ENCODE measurements at places on chromosomes 11 and 22.
A peak's percentile ranks its signal among the peaks of the same experiment; 100 is the strongest.

GRCh38 chr11:65485920-65486219 lies 13.0 kb upstream of the MALAT1 start:
- no peak for DNase-seq

- DNase-seq, result no peak
These were observed 77.7 kb downstream of the C22orf31 start for GRCh38 chr22:28983788-28984441.

DNA sequence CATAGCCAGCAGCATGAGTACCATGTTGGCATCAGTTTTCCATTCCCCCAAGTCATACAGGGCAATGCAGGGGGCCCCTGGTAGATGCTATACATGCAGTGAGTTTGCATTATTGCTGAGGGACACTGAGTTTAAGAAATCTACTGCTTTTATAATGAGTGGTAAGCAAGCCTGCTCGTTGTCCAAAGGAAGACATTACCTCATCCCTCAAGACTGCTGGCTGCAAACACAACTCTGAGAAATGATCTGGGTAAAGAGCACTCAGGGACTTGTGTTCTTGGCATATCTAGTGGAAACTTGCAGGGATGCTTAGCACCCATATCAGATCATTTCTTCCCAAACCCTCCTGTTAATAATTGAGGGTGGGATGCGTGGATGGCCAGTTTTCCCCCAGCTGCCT lies 77.9 kb downstream of the CWC15 start:
- DNase-seq, result no peak

DNA sequence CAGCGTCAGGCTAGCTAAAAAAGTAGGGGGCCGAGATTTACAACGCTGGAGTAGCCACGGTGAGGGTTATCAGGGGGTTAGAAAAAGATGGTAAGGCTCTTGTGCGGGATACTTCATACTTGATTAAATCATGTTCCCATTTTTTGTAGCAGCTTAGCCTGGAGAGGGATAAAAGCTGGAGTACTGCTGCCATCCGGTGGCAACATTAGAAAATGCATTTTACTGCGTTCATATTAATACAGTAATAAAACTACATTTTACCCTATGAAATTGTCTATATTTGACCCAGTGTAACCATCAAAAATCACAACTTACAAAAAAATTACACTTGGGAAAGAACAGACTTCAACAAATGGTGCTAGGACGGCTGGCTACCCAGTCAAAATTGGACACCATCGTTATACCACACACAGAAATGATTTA lies 17.3 kb downstream of the RPUSD4 start:
- DNase-seq, result peak; percentile 50

GRCh38 chr11:4495487-4495886 lies 13.0 kb downstream of the OR52K1 start:
- DNase-seq, result no peak

DNA sequence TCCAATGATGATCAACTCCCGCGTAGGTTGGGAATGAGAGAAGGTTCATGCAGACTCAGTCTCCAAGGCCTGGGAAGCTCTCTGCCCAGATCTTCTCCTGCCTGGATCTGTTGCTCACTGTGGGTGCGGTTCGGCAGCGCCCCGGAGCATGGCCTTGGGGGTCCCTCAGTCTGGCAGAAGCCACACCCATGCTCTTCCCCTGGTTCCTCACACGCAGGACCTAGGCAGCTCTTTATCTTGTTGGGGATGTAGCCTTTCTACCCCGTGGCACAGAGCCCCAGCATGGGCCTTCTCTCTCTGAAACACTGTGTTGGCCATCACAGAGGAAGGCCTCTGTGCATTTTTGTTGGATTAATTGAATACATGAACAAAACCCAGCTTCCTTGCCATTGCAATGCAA lies 1461.6 kb downstream of the BRD1 start:
- no peak for DNase-seq

DNA sequence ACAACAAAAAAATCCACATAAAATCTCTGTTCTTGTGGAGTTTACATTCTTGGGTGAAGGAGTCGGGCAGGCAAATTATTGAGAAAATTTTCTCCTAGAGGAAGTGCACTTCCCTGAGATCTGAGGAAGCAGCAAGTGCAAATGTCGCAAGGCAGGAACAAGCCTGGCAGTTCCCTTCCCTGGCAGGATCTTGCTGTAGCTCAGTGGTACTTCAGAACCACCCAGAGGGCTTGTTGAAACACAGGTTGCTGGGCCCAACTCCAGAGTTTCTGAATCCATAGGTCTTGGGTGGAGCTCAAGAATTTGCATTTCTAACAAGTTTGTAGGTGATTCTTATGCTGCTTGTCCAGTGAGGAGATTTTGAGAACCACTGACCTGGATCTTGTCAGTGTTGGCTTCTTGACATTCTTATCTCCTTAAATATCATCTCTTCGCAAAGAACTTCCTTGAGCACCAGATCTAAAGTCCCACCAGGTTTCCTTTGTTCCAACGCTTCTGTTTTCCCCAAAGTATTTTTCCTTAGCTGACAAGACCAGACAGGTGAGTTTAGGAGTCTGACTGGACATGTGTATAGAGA lies 9.6 kb downstream of the QSER1 start:
- DNase-seq, result no peak

- no peak for DNase-seq
These were observed 11.7 kb downstream of the MIAT start for GRCh38 chr22:26669060-26669481.

GRCh38 chr11:64800303-64801157 lies 2.5 kb downstream of the MAP4K2 start:
- no peak for DNase-seq

DNA sequence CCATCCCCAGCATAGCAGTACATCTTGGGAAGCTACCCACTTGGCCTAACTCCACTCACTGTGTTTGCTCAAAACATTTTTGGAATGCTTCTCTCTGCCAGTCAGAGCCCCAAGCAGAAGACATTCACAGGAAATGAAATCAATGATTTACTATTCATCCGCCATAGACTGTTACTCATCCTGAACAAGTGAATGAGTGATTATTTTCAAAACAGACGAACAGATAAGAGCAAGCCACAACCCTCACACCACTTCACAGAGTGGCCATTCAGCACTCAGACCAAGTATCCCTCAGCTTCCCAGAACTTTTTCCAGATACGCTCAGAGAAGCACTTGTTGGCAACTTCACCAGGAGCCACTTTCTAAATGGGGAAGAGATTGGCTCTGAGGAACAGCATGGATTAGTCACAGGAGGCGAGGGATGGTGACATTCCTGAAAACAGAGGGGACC lies 13.0 kb upstream of the UBASH3B start:
- no peak for DNase-seq

DNA sequence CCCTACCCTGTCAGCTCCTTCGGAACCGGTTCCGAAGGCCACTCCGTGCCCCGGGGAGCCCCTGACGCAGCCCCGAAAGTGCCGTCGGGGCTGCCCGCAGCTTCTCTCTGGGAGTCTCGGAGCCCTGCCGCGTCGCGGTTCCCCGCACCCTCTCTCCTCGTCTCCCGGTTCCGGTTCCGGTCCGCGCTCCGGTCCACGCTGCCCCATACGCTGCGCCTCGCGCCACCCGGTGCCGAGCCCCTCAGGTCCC lies 618 bp downstream of the MTA2 start:
- peak; percentile 40 for DNase-seq

DNA sequence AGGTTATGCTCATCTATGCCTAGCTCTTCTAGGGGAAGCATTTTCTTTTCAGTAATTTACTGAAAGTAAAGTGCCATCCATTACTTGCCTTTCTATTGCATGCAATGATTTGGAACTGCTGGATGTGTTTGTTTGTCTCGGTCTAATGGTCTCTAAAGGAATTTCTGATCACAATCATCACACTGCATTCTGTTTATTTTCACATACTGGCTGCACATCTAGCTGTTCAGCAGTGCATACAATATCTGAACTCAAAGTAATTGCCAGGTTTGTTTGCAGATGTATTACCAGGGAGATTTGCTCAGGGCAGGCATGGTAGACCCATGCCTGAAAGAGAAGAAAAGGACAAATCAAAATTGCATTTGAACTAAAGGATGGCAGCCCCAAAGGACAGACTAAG lies 36.4 kb upstream of the CWF19L2 start:
- DNase-seq, result no peak

DNA sequence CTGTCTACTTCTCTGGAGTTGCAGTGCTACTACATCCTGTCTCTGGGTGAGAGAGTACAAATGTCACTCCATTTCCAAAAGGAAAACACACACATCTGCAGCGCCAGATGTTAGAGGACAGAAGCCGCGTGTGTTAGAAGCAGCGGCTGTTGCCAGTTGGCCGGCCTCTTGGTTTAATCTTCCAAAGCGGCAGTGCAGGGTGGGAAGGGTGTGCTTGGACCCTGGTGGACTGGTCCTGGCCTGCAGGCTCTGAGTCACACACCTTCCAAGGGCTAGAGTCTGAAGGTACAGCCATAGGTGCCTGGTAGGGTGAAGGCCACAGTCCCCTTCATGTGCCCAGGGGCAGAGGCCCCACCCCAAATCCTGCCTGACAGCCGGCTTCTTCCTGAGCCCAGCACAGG lies 99.8 kb downstream of the CTTN start:
- no peak for DNase-seq

- no peak for DNase-seq
These were observed 23.6 kb downstream of the NNMT start for GRCh38 chr11:114319716-114320328.

- DNase-seq, result no peak
These were observed 40.5 kb upstream of the KCNJ11 start for GRCh38 chr11:17428925-17429324.

DNA sequence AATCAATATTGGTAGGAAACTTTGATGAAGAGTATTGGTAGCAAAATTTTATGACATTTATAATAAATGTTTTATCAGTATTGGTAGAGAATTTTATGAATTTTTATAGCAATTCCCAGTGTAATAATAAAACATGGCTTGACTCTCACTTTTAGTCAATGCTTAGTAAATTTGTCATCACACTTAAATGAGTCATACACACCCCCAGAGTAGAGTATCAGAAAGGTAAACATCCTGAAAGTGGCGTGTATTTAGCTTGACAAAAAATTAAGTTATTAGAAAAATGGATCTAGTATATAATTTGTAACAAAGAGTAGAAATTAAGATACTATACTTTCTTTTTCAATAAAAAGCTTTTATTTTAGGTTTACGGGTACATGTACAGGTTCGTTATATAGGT lies 2.6 kb downstream of the MS4A3 start:
- DNase-seq, result no peak

DNA sequence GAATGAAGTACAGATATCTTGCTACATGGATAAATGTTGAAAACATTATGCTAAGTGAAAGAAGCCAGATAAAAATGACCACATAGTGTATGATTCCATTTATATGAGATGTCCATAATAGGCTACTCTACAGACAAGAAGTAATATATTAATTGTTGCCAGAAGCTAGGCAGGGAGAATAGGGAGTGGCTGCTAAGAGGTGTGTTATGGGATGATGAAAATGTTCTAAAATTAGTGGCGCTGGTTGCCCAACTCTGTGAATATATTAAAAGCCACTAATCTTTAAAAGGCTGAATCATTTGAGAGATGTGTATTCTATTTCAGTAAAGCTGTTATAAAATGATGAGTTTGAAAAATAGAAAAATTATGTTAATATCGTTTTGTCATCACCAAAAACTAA lies 144.4 kb downstream of the NCAM1 start:
- DNase-seq, result no peak

- peak; percentile 75 for DNase-seq
These were observed 470 bp downstream of the C11orf98 start for GRCh38 chr11:62664405-62665074.

Data from germinal center (tissue), 1 donor.